ENCODE measurements at places on chromosomes 13 and 19.

DNA sequence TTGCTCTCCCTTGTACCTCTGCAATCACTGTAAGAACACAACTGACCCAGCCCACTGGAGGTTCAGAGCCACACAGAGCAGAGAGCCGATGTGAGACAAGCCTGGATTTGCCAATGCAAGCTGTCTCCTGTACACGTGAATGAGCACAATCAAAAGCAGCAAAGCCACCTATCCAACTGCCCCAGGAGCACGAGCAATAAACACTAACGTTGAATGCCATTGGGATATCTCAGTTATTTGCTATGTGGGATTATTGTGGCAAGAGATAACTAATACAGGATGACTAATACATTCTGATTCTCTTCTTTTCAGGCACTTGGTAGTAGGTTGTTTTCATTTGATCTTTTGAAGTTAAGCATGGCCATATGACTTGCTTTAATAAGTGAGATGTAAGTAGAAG is 85.2 kb upstream of the FAM216B start:
- H3K4me1 ChIP-seq = no peaks in the 10 kb centered on the region
- no peaks in the 10 kb centered on the region for H3K27me3 ChIP-seq
- no peak for DNase-seq
- no peak overlapping the region for H3K4me3 ChIP-seq
- H3K36me3 ChIP-seq = no peaks in the 10 kb centered on the region

- no peak for DNase-seq
- H3K36me3 ChIP-seq = no peaks in the 10 kb centered on the region
- H3K27me3 ChIP-seq = no peaks in the 10 kb centered on the region
- H3K4me1 ChIP-seq = no peaks in the 10 kb centered on the region
- no peak overlapping the region for H3K27ac ChIP-seq
- no peak overlapping the region for H3K4me3 ChIP-seq
These were observed 176.5 kb downstream of the SPRY2 start for GRCh38 chr13:80164462-80164861.

- DNase-seq = no peak
- no peak overlapping the region for H3K27ac ChIP-seq
- H3K36me3 ChIP-seq = no peaks in the 10 kb centered on the region
- H3K27me3 ChIP-seq = peaks cover 7% of the 10 kb centered on the region
- no peak overlapping the region for H3K4me3 ChIP-seq
These were observed 15.9 kb upstream of the KCTD15 start for GRCh38 chr19:33780746-33781145.

DNA sequence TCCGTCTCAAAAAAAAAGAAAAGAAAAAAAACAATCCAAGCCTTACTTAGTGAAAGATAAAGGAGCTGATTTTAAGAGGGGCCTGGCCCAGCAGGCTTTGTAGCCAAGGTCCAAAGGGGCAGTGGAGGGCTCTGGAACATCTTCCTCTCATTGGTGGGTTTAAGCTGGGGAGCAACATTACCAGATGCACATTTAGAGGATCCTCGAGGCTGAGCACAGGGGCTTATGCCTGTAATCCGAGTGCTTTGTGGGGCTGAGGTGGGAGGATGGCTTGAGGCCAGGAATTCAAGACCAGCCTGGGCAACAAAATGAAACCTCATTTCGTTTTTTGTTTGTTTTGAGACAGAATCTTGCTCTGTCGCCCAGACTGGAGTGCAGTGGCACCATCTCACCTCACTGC is 8.0 kb upstream of the TMEM160 start:
- H3K27me3 ChIP-seq = no peaks in the 10 kb centered on the region
- H3K27ac ChIP-seq = no peak overlapping the region
- H3K36me3 ChIP-seq = no peaks in the 10 kb centered on the region
- H3K4me1 ChIP-seq = peaks cover 4% of the 10 kb centered on the region
- no peak for DNase-seq

GRCh38 chr19:44212866-44213346 is 574 bp downstream of the ZNF227 start:
- peak overlapping the region; percentile 84 for H3K4me3 ChIP-seq
- 0 out of 2 replicates have a peak, but pooled peaks cover 3% of the 10 kb centered on the region for H3K4me1 ChIP-seq
- H3K27me3 ChIP-seq = no peaks in the 10 kb centered on the region
- peak overlapping the region; percentile 87 for H3K27ac ChIP-seq

GRCh38 chr13:75481176-75482069 is 546 bp downstream of the TBC1D4 start:
- no peaks in the 10 kb centered on the region for H3K36me3 ChIP-seq
- H3K4me1 ChIP-seq = no peaks in the 10 kb centered on the region
- no peak overlapping the region for H3K27ac ChIP-seq
- H3K27me3 ChIP-seq = no peaks in the 10 kb centered on the region

DNA sequence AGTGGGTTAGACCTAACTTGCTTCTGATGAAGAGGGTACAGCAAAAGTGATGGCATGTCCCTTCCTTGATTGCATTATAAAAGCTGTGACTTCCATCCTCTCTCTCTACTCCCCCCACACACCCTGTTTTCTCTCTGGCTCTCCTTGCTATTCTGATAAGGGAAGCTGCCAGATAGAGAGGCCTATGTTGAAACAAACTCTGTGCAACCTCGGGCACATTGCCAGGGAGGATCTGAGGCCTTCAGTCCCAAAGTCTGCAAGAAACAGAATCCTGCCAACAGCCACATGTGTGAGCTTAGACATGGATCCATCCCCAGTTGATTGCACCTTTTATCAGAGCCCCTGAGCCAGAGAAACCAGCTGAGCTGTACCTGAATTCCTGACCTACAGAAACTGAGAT is 44.8 kb upstream of the ARGLU1 start:
- no peaks in the 10 kb centered on the region for H3K4me1 ChIP-seq
- H3K27me3 ChIP-seq = no peaks in the 10 kb centered on the region
- DNase-seq = no peak
- H3K4me3 ChIP-seq = no peak overlapping the region
- no peaks in the 10 kb centered on the region for H3K36me3 ChIP-seq

- no peaks in the 10 kb centered on the region for H3K27me3 ChIP-seq
- H3K27ac ChIP-seq = no peak overlapping the region
These were observed 183.9 kb upstream of the CSNK1A1L start for GRCh38 chr13:37289212-37289935.

- no peaks in the 10 kb centered on the region for H3K36me3 ChIP-seq
- no peak overlapping the region for H3K4me3 ChIP-seq
- peaks cover 19% of the 10 kb centered on the region for H3K27me3 ChIP-seq
- no peak for DNase-seq
- H3K4me1 ChIP-seq = no peaks in the 10 kb centered on the region
These were observed 421 bp upstream of the GPR12 start for GRCh38 chr13:26760832-26761582.

- DNase-seq = no peak
- no peaks in the 10 kb centered on the region for H3K36me3 ChIP-seq
- no peak overlapping the region for H3K4me3 ChIP-seq
- H3K4me1 ChIP-seq = no peaks in the 10 kb centered on the region
These were observed 96.0 kb downstream of the UBL3 start for GRCh38 chr13:29754473-29754806.

GRCh38 chr19:2274931-2275535 is 6.9 kb downstream of the PEAK3 start:
- no peak overlapping the region for H3K27ac ChIP-seq
- no peak for DNase-seq
- H3K36me3 ChIP-seq = peaks cover under 1% of the 10 kb centered on the region
- no peak overlapping the region for H3K4me3 ChIP-seq
- H3K4me1 ChIP-seq = peaks cover 4% of the 10 kb centered on the region

DNA sequence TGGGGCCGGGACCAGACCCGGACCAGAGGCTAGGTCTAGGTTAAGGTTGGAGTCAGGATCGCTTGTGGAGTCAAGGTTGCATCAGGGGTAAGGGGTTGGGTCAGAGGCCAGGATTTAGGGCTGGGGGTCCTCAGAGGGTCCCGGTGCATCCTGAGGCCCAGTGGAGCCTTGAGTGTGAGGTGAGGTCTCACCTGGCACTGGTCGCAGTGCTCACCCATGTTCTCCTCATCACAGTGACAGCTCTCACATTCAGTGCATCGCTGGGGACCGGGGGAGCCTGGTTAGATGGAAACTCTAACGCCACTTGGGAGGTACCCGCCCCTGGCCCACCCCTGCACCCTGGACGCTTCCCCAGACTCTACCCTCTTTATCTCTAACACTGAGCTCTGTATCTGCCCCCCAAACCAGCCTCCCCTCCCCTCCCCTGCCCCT is 3.1 kb downstream of the HRC start:
- H3K4me1 ChIP-seq = no peaks in the 10 kb centered on the region
- no peaks in the 10 kb centered on the region for H3K27me3 ChIP-seq
- peak overlapping the region; percentile 91 for H3K4me3 ChIP-seq
- H3K36me3 ChIP-seq = no peaks in the 10 kb centered on the region
- DNase-seq = no peak
- no peak overlapping the region for H3K27ac ChIP-seq

- no peaks in the 10 kb centered on the region for H3K27me3 ChIP-seq
- H3K27ac ChIP-seq = no peak overlapping the region
- H3K4me3 ChIP-seq = no peak overlapping the region
- H3K4me1 ChIP-seq = no peaks in the 10 kb centered on the region
These were observed 521.0 kb downstream of the SUCLA2 start for GRCh38 chr13:47480121-47480520.

GRCh38 chr13:90717451-90717936 is 630.0 kb upstream of the MIR17HG start:
- H3K36me3 ChIP-seq = no peaks in the 10 kb centered on the region
- H3K4me1 ChIP-seq = peaks cover 6% of the 10 kb centered on the region
- peak overlapping the region; percentile 70 for H3K27ac ChIP-seq
- no peaks in the 10 kb centered on the region for H3K27me3 ChIP-seq

DNA sequence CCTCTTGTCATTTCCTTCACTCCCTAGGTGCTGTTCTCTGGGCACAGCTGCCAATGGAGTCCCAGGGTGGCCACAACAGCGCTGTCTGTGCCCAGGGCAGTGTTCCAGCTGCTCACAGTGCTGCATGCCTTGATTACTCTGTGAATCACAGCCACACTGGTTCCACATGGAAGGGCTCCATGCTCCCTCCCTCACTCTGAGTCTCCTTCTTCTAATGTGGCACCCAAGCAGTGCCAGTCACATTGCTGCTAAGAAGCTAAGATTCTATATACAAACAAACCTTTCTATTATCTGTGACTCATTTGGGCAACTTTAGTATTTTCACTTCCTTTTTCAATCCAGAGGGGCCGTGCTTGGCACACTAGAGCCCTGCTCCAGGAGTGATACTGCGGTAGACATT is 248.7 kb downstream of the TDRD3 start:
- no peak overlapping the region for H3K27ac ChIP-seq
- H3K4me3 ChIP-seq = no peak overlapping the region
- no peaks in the 10 kb centered on the region for H3K36me3 ChIP-seq
- no peak for DNase-seq
- no peaks in the 10 kb centered on the region for H3K4me1 ChIP-seq

DNA sequence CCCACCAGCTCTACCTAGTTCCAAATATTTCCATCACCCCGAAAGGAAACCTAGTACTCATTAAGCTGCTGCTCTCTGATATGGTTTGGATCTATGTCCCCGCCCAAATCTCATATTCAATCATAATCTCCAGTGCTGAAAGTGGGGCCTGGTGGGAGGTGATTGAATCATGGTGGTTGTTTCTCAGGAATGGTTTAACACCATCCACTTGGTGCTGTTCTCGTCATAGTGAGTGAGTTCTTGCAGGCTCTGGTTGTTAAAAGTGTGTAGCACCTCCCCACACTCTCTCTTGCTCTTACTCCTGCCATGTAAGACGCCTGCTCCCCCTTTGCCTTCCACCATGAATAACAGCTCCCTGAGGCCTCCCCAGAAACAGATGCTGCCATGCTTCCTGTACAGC is 43.4 kb upstream of the MED4 start:
- H3K27me3 ChIP-seq = no peaks in the 10 kb centered on the region
- no peak overlapping the region for H3K27ac ChIP-seq
- no peak for DNase-seq

DNA sequence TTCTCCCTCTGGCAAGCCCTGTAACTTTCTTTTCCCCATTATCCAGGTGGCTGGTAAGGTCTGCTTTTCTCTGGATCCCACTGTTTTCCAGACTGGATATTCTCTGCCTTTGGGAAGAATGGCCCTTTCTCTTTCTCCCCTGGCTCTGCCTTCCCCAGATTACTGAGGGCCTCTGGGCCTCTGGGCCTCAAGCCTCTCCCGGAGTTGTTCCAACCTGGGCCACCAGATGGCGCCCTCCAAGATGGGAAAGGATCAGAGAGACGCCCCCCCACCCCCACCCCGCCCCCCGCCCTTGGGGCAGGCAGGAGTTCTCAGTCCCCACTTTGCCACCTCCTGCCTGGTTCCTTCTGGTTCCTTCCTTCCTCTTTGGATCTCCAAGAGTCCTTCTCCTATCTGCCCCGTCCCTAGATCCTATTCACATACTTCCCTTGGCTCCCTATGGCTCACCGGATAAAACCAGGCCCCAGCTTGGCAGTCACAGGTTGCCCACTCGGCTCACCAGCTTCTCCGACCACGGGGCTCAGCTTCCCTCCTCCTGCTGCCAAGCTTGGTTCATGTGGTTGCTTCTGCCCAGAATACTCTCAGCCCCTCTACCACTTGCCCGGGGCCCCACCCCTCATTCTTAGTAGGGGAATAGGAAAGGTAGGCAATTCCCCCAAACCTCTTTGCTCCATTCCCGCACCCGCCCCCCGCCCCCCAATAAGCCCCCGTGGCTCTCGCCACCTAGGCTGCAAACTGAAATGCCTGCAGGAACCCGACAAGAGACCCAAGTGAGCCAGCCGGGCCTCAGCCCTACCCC is 13.1 kb downstream of the EPS8L1 start:
- no peak for DNase-seq
- no peaks in the 10 kb centered on the region for H3K27me3 ChIP-seq
- peaks cover 2% of the 10 kb centered on the region for H3K36me3 ChIP-seq
- H3K27ac ChIP-seq = no peak overlapping the region
- H3K4me3 ChIP-seq = no peak overlapping the region

- H3K27me3 ChIP-seq = no peaks in the 10 kb centered on the region
- no peak overlapping the region for H3K27ac ChIP-seq
- no peaks in the 10 kb centered on the region for H3K36me3 ChIP-seq
- peaks cover 7% of the 10 kb centered on the region for H3K4me1 ChIP-seq
- no peak for DNase-seq
These were observed 12.3 kb downstream of the TUBGCP3 start for GRCh38 chr13:112575675-112576074.

DNA sequence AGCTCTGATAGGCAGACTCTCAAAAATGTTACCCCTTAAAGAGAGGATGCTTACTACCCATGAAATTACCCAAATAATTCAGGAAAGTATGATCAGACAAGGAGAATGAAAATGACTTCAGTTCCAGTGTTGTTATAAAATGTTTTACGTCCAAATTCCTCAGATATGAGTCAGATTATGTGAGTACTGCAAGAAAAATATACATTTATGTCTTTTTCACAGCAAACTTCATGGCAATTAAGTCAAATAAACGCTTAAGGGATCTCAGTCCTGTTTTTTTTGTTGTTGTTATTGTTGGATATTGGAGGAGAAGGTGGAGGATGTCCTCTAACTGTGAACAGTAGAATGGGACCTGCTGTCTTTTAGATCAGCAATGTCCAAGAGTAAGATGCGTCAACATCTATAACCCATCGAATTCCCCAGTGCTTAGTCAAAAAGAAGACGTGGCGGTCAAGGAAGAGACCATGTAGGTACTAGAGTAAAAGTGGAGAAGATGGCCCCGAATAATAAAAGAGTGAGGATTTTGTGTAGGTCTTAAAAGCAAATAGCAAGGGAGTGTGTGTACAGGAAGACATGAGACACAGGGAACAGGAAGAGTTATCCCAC is 215.4 kb upstream of the IRS2 start:
- DNase-seq = no peak
- no peak overlapping the region for H3K4me3 ChIP-seq
- H3K27me3 ChIP-seq = no peaks in the 10 kb centered on the region
- H3K36me3 ChIP-seq = no peaks in the 10 kb centered on the region

All from Panc1 (cell line).